Left ventricle myocardium inferior (tissue), 1 donor: ENCODE measurements at places on chromosomes 3 and 15. TPM values are rescaled to one million over a fixed set of nuclear protein-coding genes. Genes with fewer than 3 reads are reported as not detected.

HERC2 gene
- 45.8 TPM for total RNA-seq

GRCh38 chr3:116030131-116030850, 407.0 kb downstream of the GAP43 start:
- no peak for DNase-seq

- no peak for DNase-seq
These were observed 37.3 kb upstream of the LEKR1 start for GRCh38 chr3:156788846-156789245.

ZCWPW2 gene
- 2.2 TPM for total RNA-seq

DNA sequence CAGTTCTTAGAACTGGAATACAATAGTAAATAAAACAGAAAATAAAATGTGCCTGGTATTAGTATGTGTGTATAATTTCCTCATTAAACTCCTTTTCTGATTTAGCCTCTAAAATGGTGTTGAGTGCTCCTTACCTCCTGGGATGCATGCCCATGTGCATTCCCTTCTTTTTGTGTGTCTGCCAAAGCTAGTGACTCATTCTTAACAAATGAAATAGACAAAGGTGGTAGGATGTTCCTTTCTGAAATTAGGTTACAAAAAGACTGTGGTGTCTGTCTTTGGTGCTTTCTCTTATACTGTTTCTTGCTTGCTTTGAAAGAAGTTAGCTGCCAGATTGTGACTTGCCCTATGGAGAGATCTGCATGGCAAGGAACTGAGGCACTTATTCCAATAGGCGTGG, 623.7 kb downstream of the GRM7 start:
- DNase-seq = no peak

DNA sequence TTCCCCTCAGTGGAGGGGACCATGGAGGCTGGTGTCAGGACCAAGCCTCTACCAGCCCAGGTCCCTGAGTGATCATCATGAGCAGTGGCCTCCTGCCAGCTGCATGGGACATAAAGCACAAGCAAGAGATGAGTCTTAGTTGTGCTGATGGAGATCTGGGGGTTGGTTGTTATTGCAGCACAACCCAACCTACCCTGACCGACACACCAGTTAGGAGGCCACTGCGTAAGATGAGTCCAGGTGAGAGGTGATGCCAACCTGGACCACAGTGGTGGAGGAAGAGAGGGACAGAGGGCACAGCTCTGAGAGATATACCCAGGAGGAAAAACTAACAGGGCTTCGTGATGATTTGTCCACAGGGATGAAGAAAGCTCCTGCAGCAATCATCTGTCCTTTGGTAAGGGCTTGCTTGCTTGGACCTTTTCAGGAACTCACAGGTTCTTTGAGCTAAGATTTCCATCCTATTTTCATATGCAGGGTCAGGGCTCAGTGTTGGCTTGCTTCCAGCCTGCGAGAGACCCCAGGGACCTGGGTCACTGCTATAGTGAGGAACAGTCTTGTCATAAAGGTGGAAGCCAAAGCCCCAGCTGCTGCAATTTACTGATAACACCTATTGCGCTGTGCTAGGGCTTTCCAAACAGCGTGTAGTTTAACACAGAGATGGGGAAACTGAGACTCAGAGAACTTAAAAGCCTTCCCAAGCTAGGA, 8.1 kb downstream of the RASGRF1 start:
- no peak for DNase-seq

DNA sequence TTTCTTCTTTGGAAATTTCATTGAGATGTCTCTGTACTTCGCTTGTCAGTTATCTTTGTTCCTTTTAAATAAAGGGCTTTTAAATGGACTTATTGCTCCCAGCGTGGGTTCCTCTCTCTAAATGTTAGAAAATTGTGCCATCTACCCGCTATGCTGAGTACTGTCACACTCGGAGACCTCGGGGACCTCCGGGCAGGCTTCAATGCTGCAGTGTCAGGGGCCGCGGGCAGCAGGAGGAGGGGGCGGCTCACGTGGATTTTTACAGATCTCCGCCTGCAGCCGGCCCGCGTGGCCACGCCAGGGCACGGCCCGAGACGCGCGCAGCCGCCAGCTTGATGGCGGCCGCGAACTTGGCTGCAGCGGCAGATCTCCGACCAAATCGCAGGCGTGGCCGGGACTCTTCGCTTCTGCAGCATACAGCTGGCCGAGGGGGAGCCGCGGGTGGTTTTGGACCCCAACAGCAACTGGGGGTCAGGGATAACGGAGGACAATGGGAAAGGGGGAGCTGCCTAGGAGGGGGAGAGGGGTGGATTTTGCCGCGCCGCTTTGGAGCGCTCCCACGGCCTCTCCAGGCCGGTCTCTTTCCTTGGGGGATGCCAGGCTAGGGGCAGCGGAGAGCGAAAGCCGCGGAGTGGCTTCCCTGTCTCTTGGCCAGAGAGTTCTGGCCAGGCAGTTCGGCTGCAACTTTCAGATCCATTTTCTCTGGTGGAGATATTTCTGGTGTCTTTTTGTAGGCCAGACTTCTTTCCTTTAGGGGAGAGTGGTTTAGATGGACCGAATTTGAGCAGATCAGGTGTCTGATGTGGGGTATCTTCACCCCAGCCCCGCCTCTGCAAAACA, 15.3 kb downstream of the NR2F2 start:
- peak; percentile 77 for DNase-seq

PPP4R2 gene
- total RNA-seq = 55.5 TPM

GRCh38 chr3:13714251-13714916, 165.5 kb downstream of the FBLN2 start:
- no peak for DNase-seq

DNA sequence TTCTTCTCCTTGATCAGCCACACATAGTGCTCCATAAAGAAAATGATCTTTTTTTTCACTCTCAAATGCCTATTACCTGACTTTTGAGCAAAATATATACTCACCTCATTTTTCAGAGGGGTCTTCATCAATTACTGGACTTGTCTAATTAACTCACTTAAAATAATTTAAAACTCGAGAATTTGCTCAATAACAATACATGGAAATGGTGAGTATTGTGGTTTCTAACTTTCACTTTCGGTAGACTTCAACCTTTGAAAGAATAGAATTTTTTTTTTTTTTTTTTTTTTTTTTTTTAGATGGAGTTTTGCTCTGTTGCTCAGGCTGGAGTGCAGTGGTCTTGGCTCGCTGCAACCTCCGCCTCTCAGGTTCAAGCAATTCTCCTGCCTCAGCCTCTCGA, 17.7 kb upstream of the EPHB1 start:
- DNase-seq = no peak

GRCh38 chr3:112302881-112303763, 9.1 kb upstream of the SLC9C1 start:
- no peak for DNase-seq

- no peak for DNase-seq
These were observed 205.1 kb downstream of the GAP43 start for GRCh38 chr3:115828401-115828800.

DNA sequence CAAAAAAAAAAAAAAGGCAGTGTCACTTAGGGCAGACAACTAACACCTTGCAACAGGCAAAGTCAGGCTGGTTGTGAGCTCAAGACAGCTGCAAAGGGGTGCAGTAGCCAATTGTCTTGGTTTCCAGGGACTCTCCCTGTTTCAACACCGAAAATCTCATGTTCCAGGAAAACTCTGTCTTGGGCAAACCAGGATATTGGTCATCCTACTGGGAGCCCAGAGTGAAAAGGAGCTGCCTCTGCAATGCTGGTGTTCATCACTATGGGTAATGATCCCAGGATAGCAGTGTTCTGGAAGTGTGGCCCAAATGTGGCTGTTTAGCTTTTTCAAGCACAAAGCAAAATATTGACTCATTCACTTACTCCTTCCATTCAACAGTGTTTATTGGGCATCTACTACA, 82.6 kb downstream of the ARHGAP31 start:
- no peak for DNase-seq

GRCh38 chr3:32276279-32276841, 37.9 kb downstream of the CMTM8 start:
- DNase-seq = no peak

DNA sequence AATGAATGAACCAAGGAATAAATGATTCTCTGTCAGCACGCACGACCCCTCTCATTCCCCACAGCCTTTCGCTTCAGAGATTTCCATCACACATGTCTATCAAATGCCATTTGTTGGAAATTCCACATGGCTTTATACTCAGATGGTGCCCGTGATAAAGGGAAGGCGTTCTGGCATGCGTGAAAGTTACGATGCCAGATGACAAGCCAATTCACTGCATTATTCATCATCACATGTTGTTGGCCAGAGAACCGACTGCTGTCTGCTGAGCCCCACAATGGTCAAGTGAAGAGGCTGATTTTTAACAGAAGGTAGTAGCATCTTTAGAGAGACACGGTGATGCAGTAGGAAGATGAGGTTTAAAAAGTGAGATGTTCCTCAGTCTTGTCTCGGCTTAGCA, 74.1 kb upstream of the FRMD4B start:
- DNase-seq = no peak

DNA sequence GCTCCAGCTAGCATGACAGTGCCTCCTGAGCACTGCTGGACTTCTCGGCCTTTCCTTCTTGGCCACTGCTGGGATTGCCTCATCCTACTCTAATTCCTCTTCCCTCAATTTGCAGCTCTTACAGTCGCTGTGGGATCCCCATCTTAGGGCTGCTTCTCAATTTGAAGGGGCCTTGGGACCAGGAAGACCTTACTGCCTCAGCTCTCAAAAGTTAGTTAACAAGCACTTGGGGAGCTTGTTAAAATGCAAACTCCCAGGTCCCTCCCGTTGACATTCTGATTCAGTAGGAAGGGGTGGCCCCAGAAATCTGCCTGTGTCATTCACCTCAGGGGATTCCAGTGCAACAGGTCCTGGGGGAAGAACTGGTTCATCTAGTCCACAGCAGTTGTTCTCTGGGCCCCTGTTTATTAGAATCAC, 14.8 kb downstream of the BDH1 start:
- DNase-seq = no peak

GRCh38 chr3:24048843-24049242, 103.8 kb downstream of the NR1D2 start:
- DNase-seq = no peak

GRCh38 chr15:99324082-99324620, 72.9 kb downstream of the LRRC28 start:
- no peak for DNase-seq

CCDC54 gene
- total RNA-seq = not detected

DNA sequence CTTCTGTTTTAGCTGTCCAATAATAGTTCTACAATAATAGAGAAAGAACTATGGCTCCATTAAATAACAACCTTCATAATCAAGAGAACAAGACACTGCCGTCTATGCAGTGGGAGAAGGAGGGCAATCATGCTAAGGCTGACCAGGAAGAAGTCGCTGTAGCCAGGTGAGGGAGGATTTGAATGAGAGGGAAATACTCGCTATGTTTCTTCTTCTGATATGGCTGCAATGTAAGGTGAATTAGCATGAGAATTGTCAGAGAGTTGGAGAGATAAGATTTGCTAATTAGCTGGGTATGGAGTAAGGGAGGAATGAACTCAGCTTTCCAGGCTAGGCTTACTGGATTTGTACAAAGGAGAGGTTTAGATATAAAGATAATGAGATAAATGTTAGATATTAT, 555.4 kb upstream of the ZNF385D start:
- DNase-seq = no peak

KCNMB3 gene
- 0.96 TPM for total RNA-seq

RAD51 gene
- total RNA-seq = 0.88 TPM

HTD2 gene
- total RNA-seq = 13.0 TPM

DNA sequence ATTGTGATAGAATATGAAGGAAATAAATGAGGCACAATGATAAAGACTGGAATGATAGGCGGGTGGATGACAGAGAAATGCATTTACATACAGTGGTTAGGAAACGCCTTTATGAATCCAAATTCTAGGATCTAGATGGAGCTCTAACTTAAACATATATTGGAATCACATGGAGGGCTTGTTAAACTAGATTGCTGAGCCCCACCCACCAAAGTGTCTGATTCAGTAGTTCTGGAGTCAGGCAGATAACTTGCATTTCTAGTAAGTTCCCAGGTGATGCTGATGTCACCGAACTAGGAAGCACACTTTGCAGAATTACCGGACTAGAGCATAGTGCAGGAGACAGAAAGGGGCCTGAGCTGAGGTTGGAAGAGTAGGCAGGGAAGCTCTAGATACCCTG, 837.2 kb downstream of the FHIT start:
- DNase-seq = no peak

DNA sequence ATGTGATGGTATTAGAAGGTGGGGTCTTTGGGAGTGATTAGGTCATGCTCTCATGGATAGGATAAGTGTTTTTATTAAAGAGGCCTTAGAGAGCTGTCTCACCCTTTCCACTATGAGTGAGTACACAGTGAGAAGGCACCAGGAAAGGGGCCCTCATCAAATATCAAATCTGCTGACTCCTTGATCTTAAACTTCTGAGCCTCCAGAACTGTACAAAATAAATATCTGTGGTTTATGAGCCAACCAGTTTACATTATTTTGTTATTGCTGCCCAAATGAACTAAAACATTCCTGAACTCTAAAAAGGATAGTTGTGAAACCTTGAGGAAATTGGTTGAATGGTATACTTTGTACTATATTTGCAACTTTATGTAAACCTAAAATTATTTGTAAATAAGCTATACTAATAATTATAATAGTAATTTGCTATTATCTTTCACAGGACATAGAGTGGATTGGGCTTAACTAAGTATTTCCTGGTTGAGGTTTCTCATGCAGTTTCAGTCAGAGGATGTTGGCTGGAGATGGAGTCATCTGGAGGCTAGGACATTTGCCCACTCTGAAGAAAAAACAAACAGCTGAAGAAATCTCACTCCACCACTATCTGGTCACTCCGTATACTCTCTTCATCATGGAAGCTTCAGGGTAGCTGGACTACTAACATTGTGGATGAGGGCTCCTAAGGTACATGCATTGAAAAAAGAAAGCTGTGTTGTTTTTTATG, 1068.6 kb upstream of the CADM2 start:
- no peak for DNase-seq

DNA sequence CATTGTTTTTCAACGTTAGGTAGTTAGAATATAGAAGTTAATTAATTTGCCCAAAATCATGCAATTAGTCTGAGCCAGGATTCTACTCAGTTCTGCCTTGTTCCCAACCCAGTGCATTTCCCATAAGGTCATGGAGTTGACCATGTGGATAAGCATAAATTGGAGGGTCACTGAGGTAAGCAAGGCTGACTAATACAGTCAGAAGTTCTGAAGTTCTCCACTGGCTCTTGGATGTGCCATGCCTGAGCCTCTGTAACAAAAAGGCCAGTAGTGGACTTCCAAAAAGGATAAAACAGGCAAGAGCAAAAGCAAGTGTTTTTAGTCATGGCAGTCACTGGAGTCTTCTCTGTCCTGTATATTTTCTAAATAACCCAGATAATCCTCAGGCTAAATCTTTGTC, 124.4 kb upstream of the PHLDB2 start:
- DNase-seq = no peak

GRCh38 chr3:125142420-125142778, 70.1 kb downstream of the SLC12A8 start:
- no peak for DNase-seq

GRCh38 chr3:186218421-186218820, 109.5 kb upstream of the ETV5 start:
- DNase-seq = no peak

IGF2BP2 gene
- 17.9 TPM for total RNA-seq

- no peak for DNase-seq
These were observed 238.8 kb upstream of the WNT5A start for GRCh38 chr3:55725681-55726500.

SEC61A1 gene
- 65.8 TPM for total RNA-seq
